ENCODE measurements at places on chromosomes 1 and 21.

DNA sequence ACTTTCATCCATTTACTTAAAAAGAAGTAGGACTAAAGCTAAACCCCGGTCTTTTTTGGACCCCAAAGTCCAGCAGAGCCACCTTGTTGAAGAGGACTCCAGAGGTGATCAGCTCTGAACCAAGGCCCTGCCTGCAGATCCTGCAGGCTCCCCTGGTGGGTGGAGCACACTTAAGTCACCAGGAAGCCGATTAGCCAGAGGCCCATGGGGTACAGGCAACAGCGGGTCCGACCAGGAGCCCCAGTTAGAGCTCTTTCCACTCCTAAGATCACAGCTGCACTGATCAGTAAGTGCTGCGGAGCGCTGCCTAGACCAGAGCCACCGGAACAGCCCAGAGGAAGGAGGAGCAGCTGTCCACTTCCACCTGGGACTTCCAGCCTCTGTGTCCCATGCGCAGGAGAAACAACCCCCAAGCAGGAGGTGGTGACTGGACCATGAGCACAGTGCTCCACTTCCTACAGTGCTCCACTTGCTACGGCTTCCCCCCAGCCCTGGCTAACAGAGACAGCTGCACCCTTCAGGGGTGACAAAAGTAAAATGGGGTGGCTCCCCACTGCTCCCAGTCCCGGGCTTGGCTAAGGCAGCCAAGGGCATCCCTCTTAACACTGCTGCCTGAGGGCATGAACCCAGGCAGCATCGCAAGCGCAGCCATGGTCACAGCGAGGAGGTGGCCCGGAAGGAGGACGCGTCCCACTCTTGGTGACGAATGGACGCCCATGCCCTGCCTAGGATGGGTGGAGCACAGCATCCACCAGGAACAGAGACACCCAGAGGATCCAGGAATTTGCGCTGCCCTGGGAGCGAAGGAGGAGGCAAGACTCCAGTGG lies 58.0 kb downstream of the NPHP4 start:
- DNase-seq, result no peak

- no peak for DNase-seq
These were observed 135.5 kb downstream of the ESRRG start for GRCh38 chr1:216587715-216588114.

DNA sequence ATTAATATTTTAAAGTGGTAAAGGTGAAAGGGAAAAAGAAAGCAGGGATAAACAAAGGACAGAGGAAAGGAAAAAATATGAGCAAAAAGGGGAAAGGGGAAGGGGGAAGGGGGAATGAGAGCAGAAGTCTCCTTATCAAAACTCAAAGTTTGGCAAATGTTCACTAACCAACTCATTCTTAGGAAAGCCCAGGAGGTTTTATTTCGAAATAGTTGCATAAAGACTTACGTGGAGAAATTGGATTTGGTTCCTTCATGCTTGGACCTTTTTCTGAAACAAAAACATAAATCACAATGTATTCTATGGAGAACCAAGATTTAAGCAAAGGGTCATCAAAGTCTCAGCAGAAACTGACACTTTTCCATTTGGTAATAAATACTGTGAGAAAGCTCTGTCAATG lies 188.1 kb downstream of the TGFBR3 start:
- no peak for DNase-seq

DNA sequence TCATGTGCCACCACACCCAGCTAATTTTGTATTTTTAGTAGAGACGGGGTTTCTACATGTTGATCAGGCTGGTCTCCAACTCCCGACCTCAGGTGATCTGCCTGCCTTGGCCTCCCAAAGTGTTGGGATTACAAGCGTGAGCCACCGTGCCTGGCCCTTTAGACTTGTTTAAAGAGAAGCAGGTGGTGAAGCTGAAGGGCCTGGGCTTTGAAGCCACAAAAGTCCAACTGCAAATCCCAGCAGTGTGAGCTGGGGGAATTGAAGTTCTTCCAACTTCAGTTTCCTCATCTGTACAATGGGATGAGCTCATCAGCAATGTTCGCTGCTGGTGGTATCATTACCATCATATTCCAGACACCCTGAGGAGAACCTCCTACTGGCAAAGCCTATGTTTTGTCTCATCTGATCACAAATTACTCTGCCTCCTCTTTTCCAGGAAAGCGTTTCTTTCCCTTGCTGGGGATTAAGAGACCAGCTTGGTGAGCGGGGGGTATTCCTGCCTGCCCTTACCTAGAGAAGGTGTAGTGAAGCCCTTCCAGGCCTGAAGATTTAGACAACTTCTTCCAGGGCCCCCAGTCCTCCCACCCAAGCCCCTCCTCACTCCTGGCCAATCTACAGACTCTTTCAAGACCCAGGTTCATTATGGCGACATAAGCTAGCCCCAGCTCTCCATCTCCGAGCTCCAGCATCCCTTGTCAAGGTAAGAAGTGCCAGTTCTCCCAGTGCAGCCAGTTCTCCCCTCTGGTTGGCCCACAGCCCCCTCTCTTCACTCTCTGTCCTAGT lies 2.4 kb upstream of the SHISA4 start:
- DNase-seq, result no peak

DNA sequence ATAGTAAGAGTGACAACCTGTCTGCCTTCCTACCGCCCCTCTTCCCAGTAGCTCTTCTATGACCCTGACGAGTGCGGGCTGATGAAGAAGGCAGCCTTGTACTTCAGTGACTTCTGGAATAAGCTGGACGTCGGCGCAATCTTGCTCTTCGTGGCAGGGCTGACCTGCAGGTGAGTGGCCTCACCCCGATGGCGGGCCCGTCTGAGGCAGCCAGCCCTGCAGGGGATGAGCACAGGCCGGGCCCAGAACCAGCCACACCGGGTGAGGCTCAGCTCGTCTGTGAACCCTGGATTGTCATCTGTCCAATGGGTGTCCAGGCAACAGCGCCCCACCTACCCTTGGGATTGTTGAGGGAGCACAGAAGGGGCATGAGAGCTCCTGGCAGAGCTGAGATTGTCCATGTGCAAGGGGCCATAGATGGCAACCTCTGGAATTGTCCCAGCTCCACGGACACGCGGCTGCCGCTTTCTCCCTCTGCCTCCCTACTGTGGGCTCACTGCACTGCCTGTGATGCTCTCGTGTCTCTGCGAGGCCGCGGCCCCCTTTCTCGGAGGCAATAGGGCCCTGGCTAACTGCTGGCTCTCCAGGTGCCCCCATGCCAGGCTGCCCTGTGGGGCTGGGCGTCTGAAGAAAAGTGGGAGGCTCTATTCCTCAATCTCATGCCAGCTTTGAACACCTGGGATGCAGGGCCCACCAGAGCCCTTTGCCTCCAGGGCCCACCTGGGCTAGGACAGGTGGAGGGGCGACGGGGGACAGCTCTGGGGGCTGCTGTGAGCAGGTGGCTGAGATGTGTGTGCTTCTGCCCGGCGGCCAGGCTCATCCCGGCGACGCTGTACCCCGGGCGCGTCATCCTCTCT lies 50.0 kb upstream of the LRRC3 start:
- no peak for DNase-seq

GRCh38 chr1:101240041-101240430 lies 3.2 kb downstream of the S1PR1 start:
- no peak for DNase-seq

- DNase-seq, result no peak
These were observed 2.7 kb downstream of the SLC9A1 start for GRCh38 chr1:27152004-27152828.

DNA sequence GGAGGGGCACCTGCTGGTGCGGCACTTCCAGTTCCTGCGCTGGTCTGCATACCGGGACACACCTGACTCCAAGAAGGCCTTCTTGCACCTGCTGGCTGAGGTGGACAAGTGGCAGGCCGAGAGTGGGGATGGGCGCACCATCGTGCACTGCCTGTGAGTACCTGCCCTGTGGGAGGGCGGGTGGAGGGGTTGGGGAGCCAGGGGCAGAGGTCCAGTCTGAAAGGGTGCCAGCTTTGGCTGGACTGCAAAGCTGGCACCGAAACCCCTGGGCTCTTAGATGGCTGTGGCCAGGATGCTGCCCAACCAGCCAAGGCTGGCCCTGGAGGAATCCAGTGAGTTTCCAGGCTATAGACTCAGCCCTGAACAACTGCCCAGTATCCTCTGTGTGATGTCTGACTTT lies 87.3 kb downstream of the PTPRU start:
- no peak for DNase-seq

GRCh38 chr1:232149287-232150201 lies 480.4 kb downstream of the SIPA1L2 start:
- DNase-seq, result no peak

GRCh38 chr1:51973587-51974474 lies 16.7 kb downstream of the RAB3B start:
- DNase-seq, result no peak

DNA sequence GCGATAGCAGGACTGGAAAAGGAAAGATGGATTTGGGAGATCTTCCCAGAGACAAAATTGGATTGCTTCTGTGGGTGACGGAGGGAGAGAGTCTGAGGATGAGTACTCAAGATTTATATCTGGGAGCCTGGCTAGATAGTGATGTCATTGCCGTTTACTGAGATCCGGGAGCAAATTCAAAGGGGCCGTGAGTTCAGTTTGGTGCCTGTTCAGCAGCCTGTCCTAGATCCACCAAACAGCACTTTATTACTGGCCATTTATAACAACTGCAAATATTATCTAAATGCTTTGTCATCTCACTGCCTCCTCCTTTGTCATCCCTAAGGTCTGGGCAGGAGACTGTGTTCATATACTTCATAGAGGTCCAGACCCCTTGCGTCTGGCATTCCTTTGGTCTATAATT lies 29.2 kb downstream of the MAPKAPK2 start:
- DNase-seq, result no peak

DNA sequence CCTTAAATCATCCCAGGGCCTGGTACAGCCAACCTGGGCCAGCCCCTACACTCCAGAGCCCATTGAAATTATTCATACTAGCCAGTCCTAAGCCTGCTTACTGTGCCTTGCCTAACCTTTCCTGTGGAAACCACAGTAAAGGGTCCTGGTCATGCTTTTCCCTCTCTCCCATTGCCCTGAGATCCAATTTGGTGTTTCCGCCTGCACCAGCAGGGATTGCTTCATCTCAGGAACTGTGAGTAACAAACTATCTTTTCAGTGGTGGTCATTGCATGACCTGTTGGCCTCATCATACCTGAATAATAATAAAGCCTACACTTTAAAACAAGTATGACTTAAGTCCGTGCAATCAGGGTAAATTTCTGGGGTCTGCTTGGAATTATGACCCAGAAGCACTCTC lies 18.7 kb upstream of the GALNT2 start:
- DNase-seq, result no peak

DNA sequence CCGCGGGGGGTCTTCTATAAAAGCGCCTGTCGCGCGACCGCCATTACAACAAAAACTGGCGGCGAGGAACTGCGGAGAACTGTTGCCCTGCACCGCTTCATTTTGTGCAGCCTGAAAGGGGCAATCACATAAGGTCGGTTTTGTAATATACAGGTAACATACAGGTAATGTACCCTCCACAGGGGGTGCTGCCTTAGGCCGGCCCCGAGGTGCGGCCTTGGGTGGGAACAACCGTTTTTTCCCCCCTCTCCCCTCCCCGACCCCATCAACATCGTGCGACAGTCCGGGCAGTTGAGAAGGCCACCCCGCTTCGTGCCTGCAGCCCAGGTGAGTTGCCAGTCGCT lies at the start of gene BRDT:
BRDT (plus strand) TSS at position 46 of the 344 bp plus-strand sequence. CDS start 13,354 bp downstream, outside the sequence.
- no peak for DNase-seq
